Endothelial cell of umbilical vein (primary cell): ENCODE measurements at places on chromosomes 1 and 21. TPM values are rescaled to one million over a fixed set of nuclear protein-coding genes. Genes with fewer than 3 reads are reported as not detected.

LINGO4 gene
- not detected in 2 replicates for total RNA-seq

GRCh38 chr21:43597052-43597451, 62.2 kb downstream of the HSF2BP start:
- peaks cover 1% of the 10 kb centered on the region for H3K4me1 ChIP-seq
- no peak overlapping the region for H3K27ac ChIP-seq
- no peaks in the 10 kb centered on the region for H3K36me3 ChIP-seq
- H3K4me3 ChIP-seq, result no peak overlapping the region

- no peak overlapping the region for H3K27ac ChIP-seq
- H3K36me3 ChIP-seq, result no peaks in the 10 kb centered on the region
- DNase-seq, result no peak
- H3K4me3 ChIP-seq, result no peak overlapping the region
- no peaks in the 10 kb centered on the region for H3K27me3 ChIP-seq
- H3K4me1 ChIP-seq, result no peaks in the 10 kb centered on the region
These were observed 871 bp downstream of the PLA2G2F start for GRCh38 chr1:20139776-20140612.

DNA sequence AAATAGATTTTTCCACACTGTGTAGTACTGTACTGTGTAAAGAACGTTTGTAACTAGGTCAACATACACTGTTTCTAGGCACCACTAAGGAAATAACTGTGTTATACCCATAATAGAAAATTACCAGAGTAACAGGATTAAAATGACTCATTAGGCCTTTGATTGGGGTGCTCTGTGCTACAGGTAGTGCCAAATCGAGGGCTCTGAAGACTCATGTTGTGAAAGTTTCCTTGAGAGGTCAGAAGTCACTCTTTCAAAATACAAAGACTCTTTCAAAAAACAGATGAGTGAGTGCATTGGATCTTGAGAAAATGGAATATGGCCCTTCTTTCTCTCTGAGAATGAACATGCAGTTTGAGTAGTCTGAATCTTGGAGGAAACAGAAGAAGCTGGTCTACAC, 143.0 kb downstream of the MRPL39 start:
- H3K27ac ChIP-seq, result no peak overlapping the region
- H3K4me3 ChIP-seq, result no peak overlapping the region
- H3K4me1 ChIP-seq, result peaks cover 2% of the 10 kb centered on the region
- DNase-seq, result peak; percentile 26

GRCh38 chr1:168430321-168430720, 113.5 kb downstream of the XCL2 start:
- no peak overlapping the region for H3K27ac ChIP-seq
- no peak overlapping the region for H3K4me3 ChIP-seq
- H3K4me1 ChIP-seq, result no peaks in the 10 kb centered on the region
- H3K27me3 ChIP-seq, result no peaks in the 10 kb centered on the region

SMCP gene
- total RNA-seq, result not detected in 2 replicates

DNA sequence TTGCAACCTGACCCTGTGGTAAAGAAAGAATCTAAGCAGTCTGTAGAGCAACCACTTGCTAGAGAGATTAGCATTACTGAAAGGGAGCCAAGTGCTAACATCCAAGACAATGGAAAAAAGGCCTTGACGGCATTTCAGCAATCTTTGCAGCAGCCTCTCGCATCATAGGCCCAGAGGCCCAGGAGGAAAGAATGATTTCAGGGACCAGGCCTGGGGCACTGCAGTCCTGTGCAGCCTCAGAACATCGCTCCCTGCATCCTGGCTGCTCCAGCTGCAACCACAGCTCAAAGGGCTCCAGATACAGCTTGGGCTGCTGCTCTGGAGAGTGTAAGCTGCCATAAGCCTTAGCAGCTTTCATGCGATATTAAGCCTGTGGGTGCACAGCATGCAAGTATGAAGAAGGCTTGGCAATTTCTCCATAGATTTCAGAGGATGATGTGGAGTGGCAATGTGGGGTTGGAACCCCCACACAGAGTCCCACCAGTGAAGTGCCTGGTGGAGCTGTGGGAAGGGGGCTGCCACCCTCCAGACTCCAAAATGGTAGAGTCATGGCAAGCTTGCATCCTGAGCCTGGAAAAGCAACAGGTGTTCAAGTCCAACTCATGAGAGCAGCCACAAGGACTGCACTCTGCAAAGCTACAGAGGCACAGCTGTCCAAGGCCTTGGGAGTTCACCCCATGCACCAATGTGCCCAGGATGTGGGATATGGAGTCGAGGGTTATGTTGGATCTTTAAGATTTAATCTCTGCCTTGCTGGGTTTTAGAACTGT, 110.6 kb upstream of the HMGB4 start:
- H3K4me3 ChIP-seq, result no peak overlapping the region
- DNase-seq, result no peak
- no peaks in the 10 kb centered on the region for H3K27me3 ChIP-seq
- H3K27ac ChIP-seq, result no peak overlapping the region

GRCh38 chr21:44370027-44370735, 16.8 kb downstream of the TRPM2 start:
- no peaks in the 10 kb centered on the region for H3K27me3 ChIP-seq
- H3K4me3 ChIP-seq, result no peak overlapping the region
- no peak for DNase-seq
- H3K27ac ChIP-seq, result no peak overlapping the region
- H3K36me3 ChIP-seq, result no peaks in the 10 kb centered on the region
- H3K4me1 ChIP-seq, result no peaks in the 10 kb centered on the region

DNA sequence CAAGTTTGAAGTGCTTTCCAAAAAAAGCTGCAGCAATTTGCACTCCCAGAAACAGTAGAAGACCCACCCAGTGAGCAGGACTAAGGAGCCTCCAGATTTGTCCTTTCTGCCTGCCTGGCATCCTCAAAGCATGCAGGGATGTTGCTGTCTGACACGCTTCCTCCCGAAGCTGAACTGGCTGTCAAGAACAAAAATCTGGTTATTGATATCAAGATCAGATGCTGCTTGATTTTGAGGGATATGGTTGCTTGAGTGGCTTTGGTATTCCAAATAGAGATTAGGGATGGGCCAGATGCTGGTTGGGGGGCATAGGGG, 143.3 kb downstream of the MRPS6 start:
- H3K4me3 ChIP-seq, result no peak overlapping the region
- no peaks in the 10 kb centered on the region for H3K4me1 ChIP-seq
- peaks cover 8% of the 10 kb centered on the region for H3K27me3 ChIP-seq
- no peaks in the 10 kb centered on the region for H3K36me3 ChIP-seq
- DNase-seq, result no peak

DNA sequence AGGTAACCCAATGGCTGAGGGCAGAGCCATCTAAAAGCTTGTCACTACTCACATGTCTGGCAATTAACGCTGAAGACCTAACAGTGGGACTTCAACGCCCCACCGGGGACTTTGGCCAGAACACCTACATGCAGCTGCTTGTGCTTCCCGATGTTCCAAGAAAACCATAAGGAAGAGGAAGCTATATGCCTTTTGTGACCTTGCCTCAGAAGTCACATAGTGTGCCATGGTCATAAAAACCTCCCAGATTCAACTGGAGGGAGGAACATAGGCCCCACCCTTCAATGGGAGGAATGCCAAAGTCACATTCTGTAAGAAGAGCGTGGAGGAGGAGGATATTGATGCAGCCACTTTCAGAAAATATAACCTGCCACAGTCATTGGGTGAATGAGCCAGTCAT, 147.8 kb upstream of the MAGI3 start:
- DNase-seq, result no peak
- H3K36me3 ChIP-seq, result no peaks in the 10 kb centered on the region
- no peaks in the 10 kb centered on the region for H3K4me1 ChIP-seq
- peaks cover 10% of the 10 kb centered on the region for H3K27me3 ChIP-seq
- H3K27ac ChIP-seq, result no peak overlapping the region

GRCh38 chr1:53337499-53337898, 9.6 kb upstream of the LRP8 start:
- no peak for DNase-seq
- no peaks in the 10 kb centered on the region for H3K4me1 ChIP-seq
- no peaks in the 10 kb centered on the region for H3K27me3 ChIP-seq
- H3K4me3 ChIP-seq, result no peak overlapping the region
- H3K27ac ChIP-seq, result no peak overlapping the region

DNA sequence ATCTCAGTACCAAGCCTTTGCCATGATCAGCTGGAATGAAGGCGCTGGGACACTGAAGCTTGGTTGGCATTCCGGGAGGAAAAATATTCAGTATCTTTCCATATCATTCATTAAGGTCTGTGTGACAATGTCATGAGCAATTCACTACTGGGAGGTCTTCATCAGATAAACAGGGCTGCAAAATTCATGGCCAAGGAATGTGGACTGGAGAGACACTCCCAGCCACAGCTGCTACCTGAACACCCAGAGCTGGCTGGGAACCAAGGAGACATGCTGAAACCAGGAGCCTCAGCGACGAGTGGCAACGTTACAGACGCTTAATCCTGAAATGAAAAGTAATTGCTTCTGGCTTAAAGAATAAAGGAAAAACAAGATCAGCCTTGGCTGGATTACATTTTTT, 30.6 kb upstream of the DDAH1 start:
- DNase-seq, result no peak
- H3K36me3 ChIP-seq, result peaks cover 10% of the 10 kb centered on the region
- peaks cover 5% of the 10 kb centered on the region for H3K4me1 ChIP-seq
- no peak overlapping the region for H3K27ac ChIP-seq
- H3K4me3 ChIP-seq, result no peak overlapping the region

- no peak overlapping the region for H3K27ac ChIP-seq
- H3K4me1 ChIP-seq, result no peaks in the 10 kb centered on the region
- no peaks in the 10 kb centered on the region for H3K36me3 ChIP-seq
These were observed 82.4 kb downstream of the PBX1 start for GRCh38 chr1:164641353-164641730.

GRCh38 chr1:90384193-90384592, 332.9 kb downstream of the BARHL2 start:
- no peak overlapping the region for H3K4me3 ChIP-seq
- no peak overlapping the region for H3K27ac ChIP-seq
- H3K36me3 ChIP-seq, result no peaks in the 10 kb centered on the region
- no peaks in the 10 kb centered on the region for H3K4me1 ChIP-seq
- no peaks in the 10 kb centered on the region for H3K27me3 ChIP-seq

DNA sequence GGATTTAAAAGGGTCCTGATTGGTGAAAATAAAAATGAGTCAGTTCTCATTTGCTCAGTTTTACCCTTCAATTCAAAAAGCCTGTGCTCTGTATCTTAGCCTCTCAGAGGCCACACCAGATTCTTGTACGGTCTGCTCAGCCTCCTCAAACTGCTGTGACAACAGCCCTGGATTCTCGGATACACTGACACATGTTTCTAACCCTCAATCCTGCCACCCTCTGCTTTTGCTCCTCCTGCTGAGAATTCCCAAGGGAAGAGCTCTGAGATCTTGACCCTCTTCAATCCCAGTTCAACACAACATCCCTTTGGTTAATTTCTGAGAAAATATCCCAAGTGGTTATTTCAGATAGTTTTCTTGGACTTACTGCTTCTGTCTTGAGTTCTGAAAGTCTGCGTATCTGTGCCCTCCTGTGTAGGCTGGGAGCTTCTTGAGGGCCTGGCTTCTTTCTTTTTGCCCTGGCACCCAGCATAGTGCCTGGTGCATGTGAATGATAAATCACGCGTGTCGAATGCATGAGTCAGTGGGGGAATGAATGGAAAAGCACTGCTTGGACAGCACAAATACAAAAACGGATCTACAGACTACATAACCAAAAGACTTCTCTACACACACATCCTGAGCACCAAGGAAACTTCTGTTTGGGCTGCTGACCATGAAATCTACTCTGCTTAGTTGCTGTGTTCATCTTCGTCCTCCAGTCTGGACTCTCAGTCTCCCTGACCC, 24.5 kb downstream of the IRF2BP2 start:
- H3K27ac ChIP-seq, result no peak overlapping the region
- H3K36me3 ChIP-seq, result no peaks in the 10 kb centered on the region
- H3K27me3 ChIP-seq, result peaks cover 5% of the 10 kb centered on the region
- no peak overlapping the region for H3K4me3 ChIP-seq

DNA sequence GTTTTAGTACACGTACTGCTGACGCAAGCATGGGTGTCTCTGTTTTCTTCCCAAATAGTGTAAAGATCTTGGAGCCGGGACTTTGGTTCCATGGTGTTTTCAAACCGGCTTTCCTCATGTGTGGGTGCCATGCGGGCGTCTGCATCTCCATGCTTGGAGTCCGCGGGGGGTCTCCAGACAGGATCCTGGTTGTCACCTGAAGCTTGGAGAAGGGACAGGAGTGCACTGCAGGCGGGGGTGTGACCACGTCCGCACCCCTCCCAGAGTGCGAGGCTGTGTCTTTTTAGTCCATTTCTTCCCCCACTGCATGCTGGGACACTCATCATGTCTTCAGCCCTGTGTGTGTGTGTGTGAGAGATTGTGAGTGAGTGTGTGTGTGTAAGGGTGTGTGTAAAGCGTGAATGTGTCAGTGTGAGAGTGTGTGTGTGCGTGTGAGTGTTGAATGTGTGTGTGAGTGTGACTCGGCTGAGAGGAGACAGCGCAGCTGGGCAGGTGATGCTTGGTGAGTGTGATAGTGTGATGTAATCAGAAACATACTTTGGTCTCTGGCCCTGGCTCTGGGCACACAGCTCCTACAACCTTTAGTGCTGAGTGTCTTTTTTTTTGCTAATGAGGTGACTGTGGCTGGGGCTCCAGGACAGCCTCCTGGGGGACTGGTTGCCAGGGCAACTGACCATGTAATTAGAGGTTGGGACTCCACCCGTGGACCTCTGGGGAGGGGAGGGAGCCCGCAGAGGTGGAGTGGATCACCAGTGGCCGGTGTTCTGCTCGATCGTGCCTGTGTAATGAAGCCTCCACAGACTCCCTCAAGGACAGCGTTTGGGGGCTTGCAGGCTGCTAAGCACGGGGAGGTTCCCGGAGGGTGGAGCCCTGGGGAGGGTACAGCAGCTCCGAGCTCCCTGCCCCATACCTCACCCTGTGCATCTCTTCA, 55.1 kb downstream of the AGPAT3 start:
- H3K27me3 ChIP-seq, result no peaks in the 10 kb centered on the region
- H3K4me3 ChIP-seq, result no peak overlapping the region
- no peak overlapping the region for H3K27ac ChIP-seq
- DNase-seq, result no peak
- H3K36me3 ChIP-seq, result no peaks in the 10 kb centered on the region

DNA sequence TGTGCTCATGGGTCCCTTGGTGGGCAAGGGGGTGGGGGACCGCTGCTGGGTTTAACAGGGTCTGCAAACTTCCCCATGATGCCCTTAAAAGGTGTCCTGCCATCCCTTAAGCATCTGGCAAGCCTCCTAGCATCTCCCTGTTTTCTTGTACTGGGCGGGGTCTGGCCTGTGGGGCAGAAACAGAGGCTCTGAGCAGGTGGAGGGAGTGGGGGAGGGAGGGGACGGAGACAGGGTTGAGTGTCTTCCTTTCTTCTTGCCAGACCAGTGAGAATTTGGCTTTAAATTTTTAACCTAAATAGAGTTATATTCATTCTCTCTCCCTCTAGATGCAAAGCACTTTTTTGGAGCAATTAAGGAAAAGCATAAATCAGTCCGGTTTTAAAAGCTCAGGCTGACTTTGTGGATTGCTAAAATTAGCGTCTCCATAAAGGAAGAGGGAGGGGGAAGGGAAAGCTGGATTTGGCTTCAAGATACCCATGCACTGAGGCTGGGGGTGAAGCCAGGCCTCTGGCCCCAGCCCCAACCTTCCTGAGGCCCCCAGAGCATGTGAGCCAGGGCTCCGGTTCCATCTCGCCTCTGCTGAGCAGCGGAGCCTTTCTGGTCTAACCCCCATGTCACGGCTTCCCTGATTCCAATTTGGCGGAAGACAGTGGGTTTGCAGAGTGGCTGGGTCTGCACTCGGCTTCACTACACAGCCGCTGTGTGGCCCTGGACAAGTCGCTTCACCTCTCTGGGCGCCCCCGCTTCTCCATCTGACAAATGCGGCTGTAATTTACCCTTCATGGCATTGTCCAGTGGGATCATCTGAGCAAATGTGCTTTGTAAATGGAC, 25.3 kb downstream of the IGSF21 start:
- no peak for DNase-seq
- no peaks in the 10 kb centered on the region for H3K27me3 ChIP-seq
- H3K4me3 ChIP-seq, result no peak overlapping the region
- H3K27ac ChIP-seq, result no peak overlapping the region
- no peaks in the 10 kb centered on the region for H3K4me1 ChIP-seq
